Activated CD8-positive, alpha-beta memory T cell treated with anti-CD3 and anti-CD28 coated beads for 24 hours (primary cell): ENCODE measurements at places on chromosomes 4 and X.

DNA sequence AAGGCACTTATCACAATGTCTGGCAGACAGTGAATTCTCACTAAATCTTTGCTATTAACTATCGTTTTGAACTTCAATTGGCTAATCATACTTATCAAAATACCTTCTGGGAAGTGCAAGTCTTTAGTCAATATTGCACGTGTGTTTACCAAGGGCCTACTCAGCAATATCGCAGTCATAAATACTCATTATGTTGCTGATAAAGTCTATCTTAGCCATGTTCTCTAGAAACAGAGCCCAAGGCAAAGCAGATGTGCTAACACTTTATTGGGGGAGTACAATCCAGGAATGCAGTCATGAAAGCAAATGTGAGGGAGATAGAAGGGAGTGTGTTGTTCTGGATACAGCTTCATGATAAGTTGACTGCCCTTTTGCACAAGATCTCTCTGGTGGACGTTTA is 90.5 kb downstream of the FBXO8 start:
- no peak for DNase-seq

DNA sequence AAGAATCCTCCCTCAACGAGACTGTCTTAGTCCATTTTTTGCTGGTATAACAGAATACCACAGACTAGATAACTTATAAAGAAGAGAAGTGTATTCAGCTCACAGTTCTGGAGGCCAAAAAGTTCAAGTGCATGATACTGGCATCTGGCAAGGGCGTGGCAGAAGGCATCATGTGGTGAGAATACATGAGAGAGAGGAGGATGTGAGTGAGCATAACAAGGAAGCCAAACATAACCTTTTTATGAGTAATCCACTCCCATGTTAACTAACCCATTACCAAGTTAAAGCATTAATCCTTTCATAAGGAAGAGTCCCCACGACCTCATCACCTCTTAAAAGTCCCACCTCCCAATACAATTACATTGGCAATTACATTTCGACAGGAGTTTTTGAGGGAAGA is 504.6 kb downstream of the IQCM start:
- no peak for DNase-seq

DNA sequence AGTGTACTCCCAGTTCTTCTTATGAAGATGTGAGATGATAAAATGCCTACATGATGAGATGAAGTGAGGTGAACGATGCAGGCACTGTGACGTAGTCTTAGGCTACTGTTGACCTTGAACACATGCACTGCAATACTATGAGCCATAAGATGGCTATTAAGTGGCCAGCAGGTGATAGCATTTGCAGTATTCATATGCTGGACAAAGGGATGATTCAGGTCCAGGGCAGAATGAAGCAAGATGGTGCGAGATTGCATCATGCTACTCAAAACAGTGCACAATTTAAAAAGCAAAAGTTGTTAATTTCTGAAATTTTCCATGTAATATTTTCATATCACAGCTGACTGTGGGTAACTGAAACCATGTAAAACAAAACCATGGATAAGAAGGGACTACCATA is 781.4 kb downstream of the PCDH18 start:
- no peak for DNase-seq

- DNase-seq = no peak
Observed at GRCh38 chr4:8771666-8772065, 100.0 kb downstream of the HMX1 start.

DNA sequence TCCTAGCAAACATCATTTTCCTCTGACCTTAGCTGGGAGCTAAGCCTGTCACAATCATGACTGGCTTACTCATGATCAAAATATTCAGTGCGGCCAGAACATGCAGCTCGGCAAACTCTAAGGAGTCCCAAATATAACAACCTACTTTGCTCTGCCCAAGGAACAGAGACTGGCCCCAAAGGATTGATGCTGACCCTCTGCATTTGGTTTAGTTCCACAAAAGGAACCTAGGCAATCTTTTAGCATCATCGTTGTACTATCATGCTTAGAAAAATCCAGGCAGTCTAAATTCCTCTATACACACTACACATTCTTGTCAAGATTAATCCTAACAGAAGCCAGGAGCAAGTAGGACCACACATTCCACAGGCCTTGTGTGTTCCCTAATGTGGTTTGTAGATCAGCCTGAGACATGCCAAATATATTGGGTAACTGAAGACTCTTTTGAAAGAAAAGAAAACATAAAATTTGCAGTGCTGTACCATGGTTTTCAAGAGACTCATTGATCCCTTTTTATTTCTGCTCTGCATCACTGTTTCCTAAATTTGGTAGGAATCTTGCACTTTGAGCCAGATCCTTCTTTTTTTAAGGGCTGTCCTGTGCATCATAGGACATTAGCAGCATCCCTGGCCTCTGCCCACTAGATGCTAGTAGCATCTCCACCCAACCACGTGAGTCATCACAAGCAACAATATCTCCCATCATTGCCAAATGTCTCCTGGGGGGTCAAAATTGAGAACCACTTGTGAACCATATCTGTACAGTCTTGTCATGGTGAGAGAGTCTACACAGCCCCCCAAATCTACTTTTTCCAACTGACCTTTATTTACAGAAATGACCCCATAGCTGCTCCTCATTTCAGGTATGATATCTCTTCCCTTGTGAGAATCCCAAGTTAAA is 17.6 kb upstream of the CC2D2A start:
- no peak for DNase-seq

DNA sequence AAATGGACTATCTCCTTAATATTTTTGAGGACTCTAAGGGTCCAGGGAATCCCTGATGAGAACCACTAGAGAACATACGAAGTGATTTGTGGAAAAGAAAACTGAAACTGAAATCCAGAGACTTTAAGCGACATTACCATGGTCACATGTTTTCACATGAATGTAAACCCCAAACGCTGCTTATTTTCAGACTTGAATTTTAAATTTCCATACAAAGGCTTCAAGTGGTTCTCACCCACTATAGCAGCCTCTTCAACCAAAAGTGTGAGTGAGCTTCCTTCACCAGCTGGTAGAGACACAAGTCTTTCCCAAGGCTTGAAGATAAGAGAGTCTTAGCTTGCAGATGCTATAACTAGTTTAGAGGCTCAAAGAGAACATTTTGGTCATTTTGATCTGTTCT is 232.7 kb downstream of the MGST2 start:
- no peak for DNase-seq

- DNase-seq = no peak
Observed at GRCh38 chr4:165208221-165208652, 876 bp downstream of the KLHL2 start.

DNA sequence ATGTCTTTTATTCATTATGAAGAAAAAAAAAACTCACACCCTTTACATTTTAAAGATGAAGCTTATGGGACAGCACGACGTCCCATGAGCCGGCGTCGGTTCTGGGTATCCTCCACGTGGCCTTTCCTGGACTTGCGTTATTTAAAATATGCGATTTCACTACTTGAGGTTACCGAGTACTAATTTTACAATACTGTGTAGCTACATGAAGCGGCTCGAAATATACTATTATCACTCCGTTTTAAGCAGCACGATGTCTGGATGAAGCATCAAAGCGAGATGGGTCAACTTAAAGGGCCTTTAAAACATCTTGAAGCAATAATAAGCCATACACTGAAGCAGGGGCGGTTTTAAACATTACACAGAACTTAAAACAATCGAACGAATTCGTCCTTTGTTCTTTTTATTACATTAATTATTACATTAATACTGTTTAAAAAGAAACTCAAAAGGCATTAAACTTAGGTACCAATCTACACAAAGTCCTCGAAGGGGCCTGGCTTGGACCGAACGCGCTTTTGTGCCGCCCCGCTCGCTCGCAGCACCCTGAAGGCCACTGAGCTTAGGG is 1.4 kb upstream of the KLF3 start:
- DNase-seq = no peak

DNA sequence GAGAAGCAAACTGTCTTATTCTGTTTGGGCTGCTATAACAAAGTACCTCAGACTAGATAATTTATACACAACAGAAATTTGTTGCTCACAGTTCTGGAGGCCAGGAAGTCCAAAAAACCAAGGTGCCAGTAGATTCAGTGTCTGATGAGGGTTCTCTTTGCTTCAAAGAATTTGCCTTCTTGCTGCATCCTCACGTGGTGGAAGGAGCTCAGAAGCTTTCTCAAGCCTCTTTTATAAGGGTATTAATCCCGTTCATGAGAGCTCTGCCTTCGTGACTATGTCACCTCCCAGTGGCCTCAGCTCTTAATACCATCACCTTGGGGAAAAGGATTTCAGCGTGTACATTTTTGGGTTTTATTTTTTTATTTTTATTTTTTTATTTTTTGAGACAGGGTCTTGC is 20.1 kb downstream of the CA5B start:
- no peak for DNase-seq

DNA sequence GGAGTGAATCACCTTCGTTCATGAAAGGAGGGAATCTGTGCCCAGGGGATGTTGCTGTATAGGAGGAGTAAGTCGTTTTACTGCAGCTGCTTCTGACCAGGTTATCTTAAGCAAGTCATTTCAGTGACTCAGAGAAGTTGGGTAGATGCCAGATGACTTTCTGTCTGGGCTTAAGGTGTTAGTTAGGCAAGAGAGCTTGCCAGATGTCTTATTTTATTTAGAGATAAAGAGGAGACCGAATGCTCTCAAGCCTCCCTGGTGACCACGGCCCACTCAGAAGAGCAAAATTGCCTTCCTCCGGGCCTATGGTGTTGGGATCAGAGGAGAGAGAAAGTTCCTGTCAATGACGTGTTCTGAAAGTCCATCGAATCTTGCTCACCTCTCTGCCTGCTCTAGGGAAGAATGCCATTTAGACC is 16.3 kb upstream of the ZNF827 start:
- no peak for DNase-seq

GRCh38 chr4:55216863-55217635 is 91.7 kb upstream of the KDR start:
- no peak for DNase-seq

DNA sequence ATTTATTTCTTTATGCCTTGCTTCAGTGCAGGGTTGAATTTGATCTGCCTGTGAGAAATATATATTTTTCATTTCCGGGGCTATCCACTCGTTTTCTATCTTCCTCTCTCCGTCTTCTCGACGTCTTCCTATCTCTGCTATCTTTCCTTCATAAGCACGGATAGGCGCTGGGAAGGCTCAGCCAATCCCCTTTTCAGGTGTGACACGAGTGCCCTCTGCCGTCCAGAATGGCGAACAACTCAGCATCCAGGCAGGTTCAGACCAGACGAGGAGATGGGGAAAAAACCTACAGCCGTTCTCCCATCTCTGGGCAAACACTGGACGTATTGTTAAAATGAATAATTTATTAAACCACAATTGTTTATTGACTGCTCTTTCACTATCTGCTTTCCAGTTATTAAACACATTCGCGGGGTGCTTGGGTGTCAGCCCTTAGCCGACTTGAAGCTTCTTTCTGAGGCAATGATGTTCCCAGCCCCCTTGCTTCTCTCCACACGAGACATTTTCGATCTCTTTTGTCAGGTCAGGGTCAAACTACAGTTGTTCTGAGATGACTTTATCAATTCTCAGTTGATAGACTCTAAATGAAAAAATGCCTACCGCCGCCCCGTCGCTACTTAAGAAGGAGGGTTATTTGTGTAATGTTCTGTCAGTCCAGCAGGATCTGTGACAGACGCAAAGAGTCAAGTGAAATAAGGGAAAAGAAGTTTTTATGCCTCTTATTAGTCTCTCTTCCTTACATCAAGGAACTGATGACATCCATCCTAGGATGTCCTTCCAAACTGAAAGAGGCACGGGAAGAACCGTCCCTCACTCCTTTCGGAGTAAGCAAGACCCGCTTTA is 96.3 kb upstream of the NOCT start:
- DNase-seq = no peak

DNA sequence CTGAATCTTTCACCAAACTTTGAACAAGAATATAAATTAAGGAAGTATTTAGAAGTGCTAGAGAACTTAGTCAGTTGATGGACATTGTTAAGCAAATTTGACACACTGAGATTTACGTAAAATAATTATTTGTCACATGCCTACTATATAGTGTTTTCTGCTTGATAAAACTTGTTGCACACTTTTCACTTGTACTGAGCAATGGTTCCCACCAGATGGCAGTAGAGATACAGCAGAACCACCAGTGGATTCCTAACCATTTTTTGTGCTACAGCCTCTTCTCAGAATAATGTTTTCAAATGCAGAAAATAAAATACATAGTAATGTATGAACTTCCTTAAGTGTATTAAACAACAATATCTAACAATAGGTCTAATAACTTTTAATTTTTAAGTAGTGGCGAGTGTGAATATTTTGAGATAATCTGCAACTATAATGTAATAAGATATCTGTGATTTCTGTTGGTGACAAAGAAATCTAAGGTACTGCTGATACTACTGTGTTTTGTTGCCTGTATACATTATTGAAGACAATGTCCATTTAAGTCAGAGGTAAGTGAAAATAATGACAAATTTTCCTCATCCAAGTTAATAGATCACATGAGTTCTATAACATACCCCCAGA is 81.2 kb downstream of the APOOL start:
- no peak for DNase-seq

GRCh38 chr4:1160351-1160750 is 12.0 kb downstream of the SPON2 start:
- DNase-seq = no peak

DNA sequence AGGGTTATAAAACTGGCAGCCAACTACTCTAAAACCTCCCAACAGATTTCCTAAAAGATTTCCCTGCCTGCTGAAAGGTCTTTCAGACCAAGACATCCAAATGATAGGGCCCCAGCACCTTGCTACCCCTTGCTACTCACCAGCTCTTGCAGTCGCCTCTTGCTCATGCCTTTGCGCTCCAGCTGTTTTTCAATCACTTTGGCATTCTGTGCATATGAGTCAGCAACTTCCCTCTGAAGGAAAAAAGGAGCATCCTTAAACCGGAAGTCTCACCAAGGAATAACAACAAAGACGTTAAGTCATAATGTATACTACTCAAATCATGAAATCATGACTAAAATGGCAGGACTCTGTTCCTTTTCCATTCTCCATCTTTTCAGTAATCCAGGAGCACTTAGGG is 24.0 kb downstream of the STEEP1 start:
- DNase-seq = no peak

DNA sequence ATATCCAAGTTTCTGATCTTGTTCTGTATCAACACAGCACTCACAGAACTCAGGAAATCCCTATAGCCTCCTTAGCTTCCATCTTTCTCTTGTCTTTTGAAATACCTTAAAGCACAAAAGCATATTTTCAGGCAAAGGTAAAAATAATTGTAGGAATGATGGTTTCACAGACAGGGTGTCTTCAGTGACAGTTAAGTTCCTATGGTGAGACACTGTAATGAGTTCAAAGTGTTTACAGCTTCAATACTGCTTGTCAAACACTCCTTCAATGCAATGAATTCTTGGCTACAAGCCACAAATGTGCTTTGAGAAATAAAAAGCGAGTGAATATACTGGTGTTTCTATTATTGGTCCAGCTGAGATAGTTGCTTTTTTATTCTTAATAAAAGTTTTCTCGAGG is 466.0 kb downstream of the DMD start:
- DNase-seq = no peak

DNA sequence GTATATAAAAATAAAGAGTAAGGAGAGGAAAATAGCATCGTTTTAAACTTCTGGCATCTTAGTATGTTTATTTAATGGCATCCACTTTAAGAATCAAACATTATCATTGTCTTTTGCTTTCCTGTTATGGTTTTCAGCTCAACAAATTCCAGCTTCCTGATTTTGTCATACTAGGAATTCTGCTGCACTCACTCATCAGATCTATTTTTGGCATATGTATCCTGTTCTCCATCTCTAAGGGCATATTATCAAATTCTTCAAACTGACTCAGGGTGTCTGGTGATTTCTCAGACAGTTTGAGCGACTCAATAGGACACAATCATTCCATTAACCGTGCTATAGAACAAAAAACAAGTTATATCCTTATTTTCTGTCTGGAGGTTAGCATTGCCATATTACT is 248.5 kb upstream of the DIAPH2 start:
- DNase-seq = no peak

- no peak for DNase-seq
Observed at GRCh38 chr4:64158648-64159326, 250.5 kb downstream of the TECRL start.
